Stimulated activated CD4-positive, alpha-beta T cell treated with anti-CD3 and anti-CD28 coated beads, Interleukin-1b, Interleukin-23, amount 100 ng/mL, for 1 hour (primary cell): ENCODE measurements at places on chromosomes 4 and X.

GRCh38 chr4:106601519-106601918, 232.9 kb upstream of the GIMD1 start:
- DNase-seq: no peak

DNA sequence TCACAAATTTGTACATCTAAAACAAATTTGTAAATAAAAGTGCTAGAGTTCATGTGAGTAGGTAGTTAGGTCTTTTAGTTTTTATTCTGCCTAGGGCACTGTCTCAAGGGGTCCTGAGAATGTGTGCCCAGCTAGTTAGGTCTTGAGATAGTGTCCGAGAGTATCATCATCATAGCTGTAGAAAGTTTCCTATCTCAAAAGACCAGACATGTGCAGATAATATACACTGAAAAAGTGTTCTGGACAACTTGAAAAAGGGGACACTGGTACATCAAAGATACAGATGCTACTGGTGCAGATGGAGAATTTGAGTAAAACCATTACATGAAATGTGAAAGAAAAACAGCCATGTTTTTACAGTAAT, 1.8 kb upstream of the ZCCHC4 start:
- no peak for DNase-seq

GRCh38 chr4:3786196-3786869, 20.1 kb downstream of the ADRA2C start:
- no peak for DNase-seq

DNA sequence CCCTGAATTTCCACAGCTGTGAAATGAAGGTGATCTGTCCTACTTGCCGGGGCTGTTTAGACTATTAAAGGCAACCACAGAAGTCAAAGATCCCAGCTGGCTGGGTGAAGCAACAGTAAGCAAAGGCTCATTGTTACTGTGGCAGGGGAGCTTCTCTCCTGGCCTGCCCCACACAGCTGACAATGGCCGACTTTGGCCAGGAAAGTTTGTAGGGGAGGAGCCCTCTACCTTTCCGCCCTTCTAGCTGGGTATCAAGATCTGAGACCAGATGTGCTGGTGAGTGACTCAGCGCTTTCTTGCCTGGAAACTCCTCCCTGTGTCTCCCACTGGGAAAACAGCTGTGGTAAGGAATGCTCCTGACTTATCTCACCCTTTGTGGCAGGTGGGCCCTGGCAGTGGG, 21.1 kb downstream of the RASSF6 start:
- DNase-seq: no peak

GRCh38 chr4:156825074-156825473, 146.5 kb downstream of the PDGFC start:
- DNase-seq: no peak

DNA sequence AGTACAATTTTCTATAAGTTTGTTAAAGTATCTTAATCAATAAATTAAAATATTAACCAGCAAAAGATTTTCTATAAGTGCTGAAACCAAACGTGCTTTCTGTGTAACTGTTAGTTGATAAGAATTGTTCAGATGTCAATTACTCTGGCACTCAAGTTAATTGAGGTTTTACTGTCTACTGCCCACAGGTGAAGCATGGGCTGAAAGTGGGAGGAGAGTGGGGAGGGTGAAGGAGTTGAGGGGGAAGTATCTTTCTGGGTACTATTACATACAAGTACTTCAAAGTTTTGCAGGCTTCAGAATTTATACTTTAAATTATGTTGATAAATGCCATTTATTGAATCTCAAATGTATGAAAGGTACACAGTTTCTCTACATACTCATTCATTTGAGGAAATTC, 19.1 kb upstream of the CXCL3 start:
- no peak for DNase-seq

DNA sequence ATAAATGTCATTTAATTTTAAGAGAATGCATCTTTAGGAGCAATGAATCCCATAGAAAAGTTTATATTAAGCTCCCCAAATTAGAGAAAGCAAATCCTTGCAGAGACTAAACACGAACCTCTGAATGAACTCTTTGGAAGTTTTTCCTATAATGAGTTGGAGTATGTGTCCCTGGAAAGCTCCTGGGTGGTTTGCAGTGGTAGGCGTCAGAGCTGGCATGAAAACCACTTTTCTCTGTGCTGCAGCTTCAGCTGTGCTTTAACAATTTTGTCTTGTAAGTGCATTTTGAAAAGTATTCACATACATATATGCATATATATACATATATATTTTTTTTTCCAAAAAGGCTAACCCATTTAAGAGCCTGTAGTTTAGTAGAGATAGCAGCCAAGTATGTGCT, 148.7 kb upstream of the TBC1D9 start:
- no peak for DNase-seq

- DNase-seq: no peak
Measured at GRCh38 chrX:54452920-54453319, 12.7 kb downstream of the TSR2 start.
